ENCODE measurements at places on chromosomes 3 and 15.

- no peak for DNase-seq
These were observed 1428.2 kb upstream of the GBE1 start for GRCh38 chr3:83189634-83190033.

DNA sequence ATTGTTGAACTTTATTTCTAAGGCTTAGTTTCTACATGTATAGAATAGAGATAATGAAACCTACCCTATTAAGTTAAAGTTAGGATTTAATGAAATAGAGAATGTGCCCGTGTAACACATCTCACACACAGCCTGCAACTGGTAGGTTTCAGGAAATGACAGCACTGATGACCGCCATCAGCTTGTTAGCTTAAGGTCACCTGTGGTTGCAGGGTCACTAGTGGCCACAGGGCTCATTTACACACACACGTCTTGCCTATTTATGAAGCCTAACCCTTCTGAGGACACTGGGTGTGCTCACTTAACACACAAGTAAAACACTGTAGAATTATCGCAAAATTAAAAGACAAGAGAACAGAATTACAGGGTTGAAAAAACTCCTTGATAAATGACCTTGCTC lies 20.1 kb downstream of the CHRM5 start:
- no peak for DNase-seq

GRCh38 chr3:13138833-13139145 lies 65.6 kb upstream of the IQSEC1 start:
- DNase-seq, result no peak

- no peak for DNase-seq
These were observed 229.9 kb downstream of the THRB start for GRCh38 chr3:24264748-24265158.

- no peak for DNase-seq
These were observed 119.4 kb downstream of the IQCH start for GRCh38 chr15:67373971-67374370.

GRCh38 chr15:58549785-58550074 lies 117.9 kb downstream of the LIPC start:
- DNase-seq, result peak; percentile 51

- no peak for DNase-seq
These were observed 43.1 kb downstream of the RBPMS2 start for GRCh38 chr15:64732156-64732860.

DNA sequence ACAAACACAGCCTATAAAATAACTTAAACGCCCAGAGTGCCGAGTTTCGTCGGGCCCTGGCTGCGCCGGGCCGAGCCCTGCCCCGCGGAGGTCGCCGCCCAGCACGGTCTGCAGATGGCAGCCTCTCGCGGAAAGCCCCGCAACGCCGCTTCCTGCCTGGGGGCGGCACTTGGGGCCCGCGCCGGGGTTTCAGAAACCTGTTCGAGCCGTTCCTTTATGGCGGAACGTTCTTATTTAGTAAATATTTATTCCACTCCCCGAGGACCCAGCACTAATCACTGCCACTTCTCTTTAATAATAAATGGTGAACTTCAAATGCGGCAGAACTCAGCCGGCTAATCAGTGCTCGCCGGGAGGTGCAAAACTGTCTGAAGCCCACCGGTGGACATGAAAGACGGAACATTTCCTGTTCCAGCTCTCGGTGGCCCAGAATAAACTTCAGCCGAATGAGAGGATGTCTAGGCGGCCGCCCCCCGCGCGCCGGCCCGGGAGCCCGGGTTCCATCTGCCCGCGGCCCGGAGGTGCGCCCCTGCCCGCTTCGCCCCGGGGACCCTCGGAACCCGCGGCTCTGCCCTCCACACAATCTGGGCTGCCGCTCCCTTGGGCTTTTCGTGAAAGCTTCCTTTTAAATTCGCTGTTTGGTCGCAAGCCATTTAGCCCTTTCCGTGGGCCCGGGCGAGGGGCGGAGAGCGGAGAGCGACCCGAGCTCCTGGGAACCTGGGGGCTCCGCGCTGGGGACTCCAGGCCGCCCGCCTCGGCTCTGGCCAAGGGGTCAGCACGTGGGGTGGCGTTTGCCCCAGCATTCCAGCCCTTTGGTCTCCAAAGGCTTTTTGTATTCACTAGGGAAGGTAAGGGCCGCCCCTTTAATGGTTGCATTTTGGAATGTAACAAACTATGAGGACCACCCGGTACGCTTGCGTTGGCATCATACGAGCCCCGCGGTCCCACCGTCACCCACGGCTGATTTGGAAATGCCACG lies 110.8 kb upstream of the ATP11B start:
- peak; percentile 54 for DNase-seq

DNA sequence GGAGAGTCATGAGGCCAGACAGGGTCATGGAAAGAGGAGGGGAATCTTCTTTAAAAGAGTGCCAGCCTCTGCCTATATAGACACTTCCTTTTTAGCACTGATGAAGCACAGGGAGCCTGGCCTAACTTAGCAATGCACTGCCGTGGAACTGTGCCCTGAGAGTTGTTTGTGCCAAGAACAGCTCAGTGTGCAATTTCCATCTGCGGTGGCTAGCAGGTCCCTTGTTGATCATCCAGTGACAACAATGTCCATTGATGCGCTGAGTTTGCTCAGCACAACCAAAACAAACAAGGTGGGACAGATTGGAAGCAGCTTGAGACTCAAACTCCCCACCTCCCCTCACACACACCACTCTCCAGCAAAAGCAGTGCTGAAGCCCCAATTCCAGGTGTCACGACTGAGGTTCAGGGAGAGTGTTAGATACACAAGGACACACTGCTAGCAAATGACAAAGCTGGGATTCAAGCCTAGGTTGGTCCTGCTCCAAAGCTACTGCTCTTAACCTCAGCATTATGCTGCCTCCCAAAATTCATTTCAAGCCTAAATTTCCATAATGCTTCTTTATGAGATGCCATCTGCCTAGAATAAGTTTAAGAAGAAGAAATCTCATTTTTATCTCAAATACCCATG lies 316.6 kb upstream of the UBE2E2 start:
- peak; percentile 95 for DNase-seq

DNA sequence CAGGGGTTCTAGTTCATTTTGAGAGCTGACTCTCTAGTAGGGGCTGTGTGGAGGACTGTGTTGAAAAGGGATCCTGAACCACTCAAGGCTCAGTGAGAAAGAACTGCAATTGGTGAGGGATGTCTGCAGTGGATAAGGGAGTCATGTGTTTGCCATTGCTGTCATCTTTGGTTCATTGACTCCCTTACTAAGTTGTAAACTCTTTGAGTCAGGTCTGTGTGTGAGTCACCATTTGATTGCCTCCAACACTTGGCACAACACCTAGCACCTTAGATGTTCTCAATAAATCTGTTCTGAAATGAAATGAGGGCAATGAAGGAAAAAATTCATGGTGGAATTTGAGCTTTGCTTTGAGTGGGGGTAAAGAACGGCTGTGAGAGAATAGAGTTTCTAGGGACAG lies 51.7 kb downstream of the PLS1 start:
- no peak for DNase-seq
